Stomach (tissue), 19 donors: ENCODE measurements at places on chromosomes 11 and 22. TPM values are rescaled to one million over a fixed set of nuclear protein-coding genes. Genes with fewer than 3 reads are reported as not detected.

CARD18 gene
- 0.23 TPM for polyA plus RNA-seq

CCDC116 gene
- not detected for polyA plus RNA-seq

FIBIN gene
- 6.0 TPM for polyA plus RNA-seq

RAB36 gene
- polyA plus RNA-seq, result 1.6 TPM

DEUP1 gene
- polyA plus RNA-seq, result not detected

TMA7B gene
- polyA plus RNA-seq, result not detected

HTR3A gene
- polyA plus RNA-seq, result 1.9 TPM

SLC22A9 gene
- not detected for polyA plus RNA-seq

F2 gene
- polyA plus RNA-seq, result 0.33 TPM

MAPK8IP1 gene
- polyA plus RNA-seq, result 7.6 TPM

LMNTD2 gene
- 6.3 TPM for polyA plus RNA-seq

SLC22A12 gene
- polyA plus RNA-seq, result not detected

FOLR2 gene
- polyA plus RNA-seq, result 9.0 TPM

DCDC1 gene
- polyA plus RNA-seq, result not detected

CTSW gene
- polyA plus RNA-seq, result 1.6 TPM

CCDC15 gene
- polyA plus RNA-seq, result 0.61 TPM

CTSD gene
- polyA plus RNA-seq, result 173 TPM

RHOD gene
- polyA plus RNA-seq, result 46.8 TPM

PATE2 gene
- not detected for polyA plus RNA-seq

CRYBB3 gene
- polyA plus RNA-seq, result not detected

TESMIN gene
- polyA plus RNA-seq, result 3.1 TPM

UPK3A gene
- 0.10 TPM for polyA plus RNA-seq

FGF4 gene
- not detected for polyA plus RNA-seq

GRM5 gene
- not detected for polyA plus RNA-seq

BAIAP2L2 gene
- polyA plus RNA-seq, result 1.2 TPM

TSPAN32 gene
- 3.1 TPM for polyA plus RNA-seq

PSMC3 gene
- 145 TPM for polyA plus RNA-seq

SERPIND1 gene
- polyA plus RNA-seq, result 0.10 TPM

LRRC51 gene
- polyA plus RNA-seq, result 6.8 TPM
